ENCODE measurements at places on chromosomes 12 and 14.

DNA sequence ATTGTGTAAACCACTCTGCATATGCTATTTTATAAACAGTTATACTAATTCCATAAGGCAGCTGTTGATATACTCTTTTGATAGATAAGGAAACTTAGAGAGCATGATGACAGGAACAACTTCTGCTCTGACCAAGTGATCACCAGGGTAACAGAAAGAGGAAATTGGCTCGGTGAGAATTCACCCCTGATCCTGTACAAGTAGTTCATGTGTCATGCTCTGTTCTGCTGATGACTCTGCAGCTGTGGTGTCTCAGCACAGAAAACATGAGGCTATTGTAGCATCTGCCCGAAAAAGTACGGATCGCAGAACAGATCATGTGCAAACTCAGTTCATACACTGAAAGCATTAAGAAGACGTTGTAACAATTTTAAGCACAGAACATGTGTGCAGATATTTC, 345.0 kb downstream of the LRIG3 start:
- no peak for DNase-seq

DNA sequence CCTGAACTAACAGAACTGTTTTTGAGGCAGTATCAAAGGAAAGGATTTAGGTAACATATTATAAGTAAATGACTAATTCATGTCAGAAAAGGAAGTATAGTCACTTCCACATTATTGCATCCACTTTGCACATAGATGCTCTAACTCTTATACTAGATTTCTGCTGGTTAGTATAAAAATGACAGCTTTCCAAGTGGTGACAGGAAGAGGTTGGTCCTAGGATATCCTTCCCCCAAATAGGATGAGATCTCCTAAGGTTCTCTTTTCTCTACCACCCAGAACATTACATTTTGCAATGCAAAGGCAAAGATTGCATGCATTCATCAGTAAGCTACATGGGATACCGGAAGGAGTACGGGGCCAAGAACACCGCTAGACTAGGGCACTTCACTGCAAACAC, 15.2 kb downstream of the DAD1 start:
- no peak for DNase-seq

DNA sequence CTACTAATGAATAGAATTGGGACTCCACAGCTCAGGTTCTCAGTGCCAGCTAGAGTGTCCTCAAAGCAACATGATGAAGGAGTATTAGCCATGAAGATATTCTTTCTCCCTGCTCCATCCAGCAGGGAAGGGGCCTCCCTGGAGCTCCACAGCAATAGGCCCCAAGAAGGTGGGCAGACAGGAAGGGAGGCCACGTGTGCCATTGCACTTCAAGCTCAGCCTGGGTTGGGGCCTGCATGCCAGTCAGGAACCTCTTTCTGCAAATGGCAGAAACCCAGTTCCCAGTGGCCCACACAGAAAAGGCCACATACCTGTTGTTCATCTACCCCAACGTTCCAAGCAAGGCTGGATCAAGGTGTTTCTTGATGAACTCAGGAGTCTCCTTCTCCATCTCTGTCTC, 357.5 kb upstream of the SFSWAP start:
- no peak for DNase-seq

- no peak for DNase-seq
Observed at GRCh38 chr14:105494606-105494929, 3.5 kb downstream of the TEDC1 start.

DNA sequence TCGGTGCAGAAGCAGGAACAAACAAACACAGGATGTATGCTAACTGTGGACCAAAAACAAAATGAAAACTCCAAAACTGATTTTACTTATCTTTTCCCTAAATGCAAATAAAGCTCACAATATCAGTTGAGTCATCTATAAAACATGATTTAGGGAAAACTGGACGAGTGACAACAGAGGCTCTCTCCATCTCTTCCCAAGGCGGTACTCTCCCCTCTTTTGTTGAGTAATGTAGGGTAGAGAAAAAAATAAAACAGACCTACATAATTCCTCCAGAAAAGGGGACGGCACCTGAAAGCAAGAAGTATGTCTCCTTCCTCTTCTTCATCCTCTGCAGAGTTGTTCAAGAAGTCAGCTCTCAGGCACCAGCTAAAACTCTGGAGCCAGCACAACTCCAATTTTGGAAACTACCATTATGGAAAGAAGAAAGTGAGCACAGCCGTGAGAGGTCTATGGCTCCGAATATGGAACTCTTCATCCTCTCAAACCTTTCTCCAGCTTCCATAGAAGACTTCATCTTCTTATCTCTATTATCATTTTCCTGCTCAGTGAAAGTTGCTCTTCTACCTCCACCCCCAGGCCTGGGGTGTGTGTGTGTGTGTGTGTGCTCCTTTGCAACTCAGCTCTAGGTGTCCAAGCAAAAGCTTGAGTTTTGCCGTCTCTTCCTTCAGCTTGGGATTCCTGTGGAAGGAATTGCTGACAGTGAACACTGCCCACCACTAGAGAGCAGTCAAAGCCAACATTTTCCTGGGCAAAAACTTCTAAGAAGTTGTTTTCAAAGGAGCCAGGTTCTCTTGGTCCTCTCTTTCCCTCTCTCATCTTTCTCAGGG, 155.4 kb downstream of the DIO2 start:
- DNase-seq: peak; percentile 39

- DNase-seq: no peak
Observed at GRCh38 chr12:4395818-4396217, 16.3 kb upstream of the FGF23 start.

GRCh38 chr14:86510491-86510890, 980.5 kb downstream of the FLRT2 start:
- peak; percentile 3 for DNase-seq

DNA sequence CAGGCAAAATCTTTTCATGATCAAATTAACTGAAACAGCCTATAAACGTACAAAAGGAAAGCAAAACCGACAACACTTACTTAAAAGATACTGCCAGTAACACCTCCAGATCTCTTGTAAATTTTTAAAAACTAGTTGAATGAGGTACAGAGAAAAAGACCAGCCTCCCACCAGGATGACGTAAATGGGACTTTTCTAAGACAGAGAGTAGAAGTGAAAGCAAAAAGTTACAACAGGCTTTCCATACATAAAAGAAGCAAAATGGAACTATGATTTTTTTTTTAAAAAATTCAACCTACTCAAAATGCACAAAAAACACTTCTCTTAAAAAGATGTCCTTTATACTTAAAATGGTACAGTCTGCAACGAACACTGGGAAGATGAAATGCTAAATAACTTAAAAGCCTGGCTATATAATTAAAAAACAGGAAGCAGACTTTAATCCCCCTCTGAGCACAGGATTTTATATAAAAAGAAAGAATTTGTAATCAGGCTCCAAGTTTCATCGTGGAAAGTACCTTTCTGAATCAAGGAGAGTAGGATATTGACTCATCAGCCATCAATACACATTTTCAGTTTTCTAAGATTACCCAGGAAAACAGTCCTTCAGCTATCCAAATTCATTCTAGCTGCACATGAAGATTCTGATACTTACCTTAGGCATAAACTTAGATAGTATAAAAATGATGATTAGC, 14.2 kb upstream of the MYO1A start:
- DNase-seq: no peak

- no peak for DNase-seq
Observed at GRCh38 chr12:116026768-116027550, 250.5 kb downstream of the MED13L start.

DNA sequence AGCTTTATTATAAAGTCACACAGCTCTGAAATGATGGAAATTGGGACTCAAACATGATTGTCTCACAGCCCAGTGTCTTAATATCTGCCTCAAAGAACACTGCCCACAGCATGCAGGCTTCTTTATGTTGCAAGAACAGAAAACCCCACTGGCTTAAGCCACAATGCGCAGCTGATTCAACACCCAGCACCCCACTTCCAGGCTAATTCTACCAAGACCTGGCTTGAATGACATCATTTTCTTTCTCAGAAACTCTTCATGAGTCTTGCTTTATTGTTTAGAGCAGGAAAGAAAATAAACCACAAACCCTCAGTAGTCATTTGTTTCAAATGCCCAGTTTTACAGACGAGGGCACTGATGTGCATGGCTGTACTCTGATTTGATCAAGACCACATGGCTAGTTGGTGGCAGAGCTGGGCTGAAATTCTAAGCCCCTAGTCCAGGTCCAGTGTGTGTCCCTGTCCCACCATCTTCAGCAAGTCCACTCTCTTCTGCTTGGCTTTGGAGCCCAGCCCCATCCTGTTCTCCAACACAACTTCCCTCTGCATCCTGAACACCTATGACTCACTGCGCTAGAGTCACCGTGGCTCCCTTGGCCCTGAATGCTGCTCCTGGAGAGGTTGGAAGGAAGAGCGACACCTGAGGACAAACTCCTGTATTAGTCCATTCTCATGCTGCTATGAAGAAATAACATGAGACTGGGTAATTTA, 50.3 kb upstream of the SRSF5 start:
- no peak for DNase-seq

DNA sequence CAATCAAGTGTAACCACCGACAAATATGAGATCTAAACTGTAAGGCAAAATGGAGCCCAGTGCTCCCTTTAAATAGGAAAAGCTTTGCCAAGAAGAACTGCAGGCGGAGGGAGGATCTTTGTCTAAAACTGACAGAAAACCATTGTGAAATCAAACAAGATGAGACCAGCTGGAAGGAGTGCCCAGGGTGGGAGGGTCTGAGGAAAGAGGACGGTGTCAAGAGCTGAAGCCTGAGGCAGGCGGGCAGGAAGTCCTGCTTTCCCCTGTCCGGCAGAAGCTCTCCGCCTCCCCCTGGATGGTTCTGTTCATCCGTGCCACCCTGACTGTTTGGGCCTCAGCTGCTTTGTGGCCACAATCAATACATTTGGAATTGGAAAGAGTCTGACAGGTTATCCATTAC, 37.5 kb downstream of the CDC42BPB start:
- DNase-seq: no peak
